ENCODE measurements at places on chromosomes 5 and 9.

DNA sequence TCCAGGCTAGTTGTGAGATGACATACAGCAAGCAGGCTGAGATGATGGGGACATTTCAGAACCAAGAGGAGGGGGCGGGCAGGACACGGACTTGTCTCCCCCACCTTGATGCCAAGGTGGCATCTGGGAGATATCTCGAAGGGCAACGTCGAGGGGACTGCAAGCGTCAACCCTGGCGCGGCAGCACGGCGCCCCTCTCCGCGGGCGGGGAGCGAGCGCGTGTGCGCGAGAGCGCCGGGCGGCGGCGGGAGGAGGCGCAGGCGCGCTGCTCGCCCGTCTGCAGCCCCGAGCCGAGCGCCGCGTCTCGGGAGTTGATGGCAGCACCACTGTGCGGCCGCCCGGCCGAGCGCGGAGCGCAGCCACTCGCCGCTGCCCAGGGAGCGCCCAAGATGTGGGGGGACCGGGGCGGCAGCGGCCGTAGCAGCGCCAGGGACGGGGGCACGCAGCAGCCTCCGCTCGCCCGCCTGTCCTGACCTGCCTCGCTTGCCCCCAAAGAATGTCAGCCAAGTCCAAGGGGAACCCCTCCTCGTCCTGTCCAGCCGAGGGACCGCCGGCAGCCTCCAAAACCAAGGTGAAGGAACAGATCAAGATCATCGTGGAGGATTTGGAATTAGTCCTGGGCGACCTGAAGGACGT lies at the start of gene PRR16:
Gene PRR16 (plus strand): TSS at position 310 of the 636 bp plus-strand sequence.
- DNase-seq = no peak

- no peak for DNase-seq
Measured at GRCh38 chr5:96235008-96235910, 197.8 kb downstream of the PCSK1 start.

GRCh38 chr9:21104787-21105186 lies 27.0 kb upstream of the IFNB1 start:
- DNase-seq = peak; percentile 72

DNA sequence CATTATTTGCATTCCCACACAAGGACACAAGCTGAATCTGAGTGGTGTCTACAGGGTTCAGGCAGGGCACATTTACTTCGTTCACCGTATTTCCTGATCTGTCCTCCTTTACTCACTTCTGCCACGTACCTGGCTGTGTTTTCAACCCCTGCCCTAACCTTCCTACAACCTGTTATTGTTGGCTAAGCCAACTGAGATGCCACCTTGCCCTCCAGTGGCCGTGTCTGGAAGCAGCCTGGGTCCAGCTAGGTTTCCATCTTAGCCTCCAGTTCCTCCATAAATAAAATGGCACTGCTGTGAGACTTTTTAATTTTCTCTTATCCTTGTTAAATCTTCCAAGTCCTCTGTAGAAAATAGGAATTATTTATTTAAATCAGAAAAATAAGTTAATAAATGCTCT lies 64.8 kb downstream of the ATP10B start:
- no peak for DNase-seq

GRCh38 chr5:17625686-17626085 lies 6.2 kb upstream of the TAF11L13 start:
- no peak for DNase-seq

DNA sequence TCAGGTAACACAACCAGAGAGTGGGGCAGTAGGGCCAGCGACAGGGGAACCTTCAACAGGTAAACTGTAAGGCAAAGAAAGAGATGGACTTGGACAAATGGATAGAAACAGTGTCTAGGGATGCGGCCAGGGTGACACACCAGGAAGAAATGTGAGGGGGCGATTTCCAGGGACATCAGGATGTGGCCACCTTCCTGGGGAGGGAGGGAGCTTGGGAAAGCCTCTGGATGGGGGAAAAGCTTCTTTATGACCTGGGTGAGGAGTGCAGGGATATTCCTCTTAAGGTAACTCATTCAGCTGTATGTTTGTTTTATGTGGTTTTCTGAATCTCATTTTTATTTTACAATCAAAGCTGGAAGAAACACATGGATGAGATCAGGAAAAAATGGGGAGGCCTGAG lies 11.9 kb upstream of the NXNL2 start:
- no peak for DNase-seq

DNA sequence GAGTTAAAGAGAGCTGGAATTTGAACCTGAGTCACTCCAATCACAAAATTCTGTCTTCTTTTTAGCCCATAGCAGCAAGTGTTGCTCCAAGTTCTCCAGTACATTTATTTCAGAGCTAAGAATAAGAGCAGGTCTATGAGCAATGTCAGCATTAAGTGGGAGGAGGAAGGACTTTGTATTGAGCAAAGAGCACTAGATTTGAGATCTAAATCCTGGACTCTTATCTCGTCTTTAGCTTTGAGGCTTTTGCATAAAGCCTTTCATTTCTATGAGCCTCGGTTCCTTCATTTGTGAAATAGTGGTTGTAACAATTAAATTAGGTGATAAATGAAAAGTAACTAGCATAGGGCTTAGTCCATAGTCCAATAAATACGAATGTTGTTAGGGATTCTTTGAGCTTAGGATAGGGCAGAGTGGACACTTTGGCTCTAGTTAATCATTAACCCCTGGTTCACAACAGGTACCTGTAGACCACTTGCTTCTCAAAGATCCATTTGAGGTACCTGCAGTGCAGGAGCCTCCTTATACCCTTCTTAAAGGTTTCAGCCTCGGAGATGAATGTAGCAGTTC lies 464.1 kb upstream of the KLF4 start:
- DNase-seq = no peak

GRCh38 chr5:154179846-154180710 lies 10.5 kb upstream of the GALNT10 start:
- DNase-seq = no peak

DNA sequence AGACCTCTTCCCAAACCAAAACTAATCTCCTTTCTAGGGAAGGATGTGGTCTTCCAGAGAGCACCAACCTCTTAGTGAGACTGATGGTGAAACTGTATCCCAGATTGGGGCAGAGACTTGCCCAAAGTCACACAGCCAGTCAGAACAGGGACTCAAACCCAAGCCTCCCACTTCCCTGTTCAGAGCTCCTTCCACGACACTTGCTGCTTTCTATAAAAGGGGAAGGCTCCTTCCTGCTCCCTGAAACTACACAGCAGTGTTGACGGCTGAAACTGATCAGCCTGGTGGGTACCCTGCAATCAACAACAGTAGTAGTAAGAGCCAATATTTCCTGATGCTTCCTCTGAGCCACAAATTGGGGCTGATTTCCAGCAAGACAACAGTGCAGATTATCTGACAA lies 1.5 kb downstream of the TOR2A start:
- no peak for DNase-seq

DNA sequence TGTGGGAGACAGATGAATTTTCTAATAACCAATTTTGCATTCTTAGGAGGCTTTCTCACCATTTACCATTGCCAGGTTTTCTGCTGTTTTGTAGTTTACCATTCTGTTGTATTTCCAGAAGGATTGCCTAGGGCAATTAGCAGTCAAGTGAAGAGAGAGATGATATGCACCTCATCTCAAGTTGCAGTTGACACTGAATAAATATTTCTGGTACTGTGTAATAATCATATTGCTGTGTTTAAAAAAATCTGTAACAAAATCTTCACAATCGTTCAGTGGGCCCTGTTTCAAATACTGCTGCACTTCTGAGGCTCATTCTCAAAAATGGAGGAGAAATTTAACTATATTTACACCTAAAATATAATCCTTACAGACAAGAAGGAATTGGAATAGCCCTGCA lies 706.1 kb upstream of the PTPRD start:
- no peak for DNase-seq

DNA sequence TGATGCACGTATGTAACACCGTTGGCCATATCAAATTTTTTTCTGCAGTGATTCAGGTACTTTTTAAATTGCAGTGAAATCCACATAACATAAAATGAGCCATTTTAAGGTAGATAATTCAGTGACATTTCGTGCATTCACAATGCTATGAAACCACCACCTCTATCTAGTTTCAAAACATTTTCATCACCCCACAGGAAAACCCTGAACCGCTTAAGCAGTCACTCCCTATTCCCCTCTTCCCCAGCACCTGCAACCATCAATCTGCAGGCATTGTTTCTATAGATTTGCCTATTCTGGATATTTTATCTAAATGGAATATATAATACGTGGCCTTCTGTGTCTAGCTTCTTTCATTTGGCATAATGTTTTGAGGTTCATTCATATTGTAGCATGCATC lies 79.2 kb downstream of the BOD1 start:
- no peak for DNase-seq

DNA sequence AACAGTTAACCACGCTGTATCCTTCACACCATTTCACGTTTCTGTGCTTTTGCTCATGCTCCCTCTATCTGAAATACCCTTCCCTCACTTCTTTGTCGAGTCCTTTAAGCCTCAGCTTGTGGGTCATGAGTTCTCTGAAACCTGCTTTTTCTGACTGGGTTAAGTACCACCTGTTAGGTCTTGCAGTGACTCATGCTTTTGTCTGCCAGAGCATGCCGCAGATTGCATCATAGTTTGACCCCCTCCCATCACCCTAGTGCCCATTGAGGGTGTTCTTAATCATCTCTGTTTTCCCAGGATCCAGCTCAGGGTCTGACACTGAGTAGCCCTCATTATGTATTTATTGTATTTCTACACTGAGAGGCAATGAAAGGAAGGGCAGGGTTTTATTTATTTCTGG lies 190.2 kb downstream of the ASTN2 start:
- no peak for DNase-seq

- DNase-seq = no peak
Measured at GRCh38 chr5:58871648-58872242, 288.9 kb downstream of the RAB3C start.

DNA sequence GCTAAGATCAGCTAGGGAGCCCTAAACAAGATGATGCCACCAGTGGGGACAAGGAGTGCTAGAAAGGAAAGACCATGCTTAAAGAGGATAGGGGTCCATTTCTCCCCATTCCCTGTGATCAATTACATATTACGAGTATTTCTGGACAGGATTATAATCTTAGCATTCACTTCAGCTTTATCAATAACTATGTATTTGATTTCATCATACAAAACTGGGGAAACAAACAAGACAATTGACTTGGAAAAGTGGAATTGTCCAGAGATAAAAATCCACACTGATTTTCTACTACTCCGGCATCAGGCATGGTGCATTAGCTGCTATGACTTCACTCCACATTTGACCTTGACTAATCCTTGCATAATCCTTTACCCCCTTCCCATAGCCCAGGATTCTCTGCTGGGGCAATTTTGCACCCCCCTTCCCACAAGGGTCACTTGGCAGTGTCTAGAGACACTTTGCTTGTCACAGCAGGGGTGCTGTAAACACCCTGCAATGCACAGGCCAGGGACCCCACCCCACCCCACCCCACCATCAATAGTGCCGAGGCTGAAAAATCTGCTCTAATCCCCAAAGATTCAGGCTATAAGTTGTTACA lies 29.9 kb upstream of the UBE2QL1 start:
- no peak for DNase-seq

DNA sequence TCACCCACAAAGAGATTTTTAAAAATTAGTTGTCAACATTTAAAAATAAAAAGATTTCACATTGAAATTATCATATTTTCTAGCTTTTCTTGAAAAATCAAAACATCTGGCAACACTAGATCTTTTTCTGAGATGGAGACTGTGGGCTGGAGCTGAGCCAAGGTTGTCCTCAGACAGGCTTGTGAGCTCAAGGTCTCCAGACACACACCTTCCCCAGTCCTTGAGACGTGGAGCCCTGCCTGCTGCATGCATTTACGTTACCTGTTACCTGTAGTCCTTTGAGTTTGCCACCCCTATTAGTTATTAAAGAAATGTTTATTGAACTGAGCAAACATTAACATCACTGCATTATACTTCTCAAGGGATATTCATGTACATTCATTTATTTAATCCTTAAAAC lies 87.5 kb upstream of the TLE1 start:
- no peak for DNase-seq

DNA sequence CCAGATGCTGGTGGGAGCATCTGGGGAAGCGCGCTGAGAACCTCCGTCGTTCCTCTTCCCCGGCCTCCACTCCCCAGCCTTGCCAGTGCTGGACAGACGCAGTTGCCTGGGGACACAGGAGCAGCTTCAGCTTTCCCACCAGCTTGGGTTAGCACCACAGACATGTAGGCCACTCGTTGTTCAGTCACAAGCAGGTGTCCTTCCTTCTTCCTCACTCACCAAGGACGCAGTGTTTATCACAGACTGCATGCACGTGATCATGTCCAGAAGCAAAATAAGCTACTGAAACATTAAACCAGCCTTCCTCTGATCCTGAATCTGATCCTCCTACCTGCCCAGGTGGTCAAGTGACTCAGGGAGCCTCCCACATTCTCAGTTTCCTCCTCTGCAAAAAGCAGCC lies 232.9 kb downstream of the SYK start:
- no peak for DNase-seq

DNA sequence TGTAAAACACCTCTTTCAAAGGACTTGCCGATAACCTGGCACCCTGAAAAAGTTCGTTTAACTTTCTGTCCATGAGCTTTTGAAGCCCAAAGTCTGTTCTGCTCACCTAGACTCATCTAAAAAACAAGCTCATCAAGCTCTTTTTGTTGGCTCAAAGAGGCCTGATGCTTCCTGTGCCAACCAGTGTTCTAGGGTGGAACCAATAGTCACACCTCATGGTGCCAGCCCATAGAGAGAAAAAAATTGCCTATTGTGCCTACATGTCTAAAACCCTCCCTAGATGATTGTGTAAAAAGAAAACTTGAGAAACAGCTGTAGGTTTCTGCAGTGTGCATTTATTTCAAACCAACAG lies 4.7 kb downstream of the SH3RF2 start:
- DNase-seq = no peak

DNA sequence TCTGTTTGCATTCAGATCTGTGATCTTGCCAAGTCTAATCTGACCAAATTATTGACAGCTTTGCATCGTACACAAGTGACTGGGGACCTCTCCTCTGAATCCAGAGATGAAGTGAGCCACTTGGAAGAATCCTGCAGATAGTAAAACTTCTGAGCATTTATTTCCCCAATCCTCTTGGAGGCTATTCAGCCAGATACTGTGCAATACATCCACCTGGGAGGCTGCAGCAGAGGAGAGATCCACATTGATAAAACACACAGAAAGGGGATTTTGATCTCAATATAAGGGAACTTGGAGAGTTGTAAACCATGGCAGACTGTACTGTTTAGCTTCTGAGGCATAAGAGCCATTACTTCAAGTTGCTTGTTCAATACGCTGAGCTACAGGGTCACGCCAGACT lies 654.6 kb downstream of the MTRR start:
- no peak for DNase-seq

DNA sequence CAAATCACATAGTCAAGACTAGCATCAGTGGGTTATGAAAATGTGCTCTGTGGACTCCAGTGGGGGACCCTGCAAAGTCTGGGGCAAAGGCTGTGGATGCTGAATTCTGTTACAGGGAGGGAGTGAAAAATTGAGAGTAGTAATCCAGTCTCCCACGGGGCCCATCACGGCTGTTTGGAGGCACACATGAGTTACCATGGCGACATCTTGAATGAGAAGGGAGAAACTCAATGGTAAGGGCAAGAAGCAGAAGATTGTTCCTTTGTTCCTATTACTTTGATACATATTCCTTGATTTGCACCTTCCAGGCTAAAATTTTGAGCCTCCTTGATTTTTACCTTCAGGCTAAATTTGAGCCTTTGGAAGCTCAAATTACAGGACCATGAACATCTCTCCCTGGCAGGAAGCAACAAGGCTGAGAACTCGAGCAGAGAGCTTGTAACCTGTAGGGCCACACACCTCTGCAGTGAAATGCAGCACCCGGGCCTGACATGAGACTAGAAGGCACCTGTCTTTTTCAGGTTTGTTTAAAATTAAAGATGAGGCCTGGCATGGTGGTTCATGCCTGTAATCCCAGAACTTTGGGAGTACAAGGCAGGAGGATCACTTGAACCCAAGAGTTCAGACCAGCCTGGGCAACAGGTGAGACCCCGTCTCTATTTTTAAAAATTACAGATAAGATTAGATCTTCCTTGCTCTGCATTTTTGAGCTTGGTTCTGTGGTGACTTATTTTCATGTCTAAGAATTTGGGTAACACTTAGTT lies 31.0 kb upstream of the ZFR start:
- DNase-seq = no peak

Data from SIG-M5 (cell line).